ENCODE measurements at places on chromosomes 7 and 10.

GRCh38 chr7:134284952-134285351 lies 31.8 kb downstream of the SLC35B4 start:
- DNase-seq = no peak

DNA sequence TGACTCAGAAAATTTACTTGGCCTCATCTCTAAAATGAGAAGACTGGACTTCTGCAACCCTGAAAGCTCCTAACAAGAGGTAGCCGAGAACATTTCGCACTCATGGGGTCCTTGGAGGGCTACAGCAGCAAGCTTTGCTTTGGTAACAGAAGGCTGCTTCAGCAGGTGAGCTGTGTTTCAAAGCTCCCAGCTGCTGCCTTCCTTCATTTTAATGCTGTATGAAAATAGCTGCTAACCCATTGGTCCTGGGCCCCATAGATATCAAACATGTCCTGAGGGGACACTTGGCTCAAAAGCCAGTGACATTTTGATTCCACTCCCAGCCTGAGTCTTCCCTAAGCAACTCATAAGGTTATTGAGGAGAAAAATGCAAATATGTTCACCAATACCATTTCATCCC lies 14.3 kb upstream of the MALSU1 start:
- DNase-seq = no peak

DNA sequence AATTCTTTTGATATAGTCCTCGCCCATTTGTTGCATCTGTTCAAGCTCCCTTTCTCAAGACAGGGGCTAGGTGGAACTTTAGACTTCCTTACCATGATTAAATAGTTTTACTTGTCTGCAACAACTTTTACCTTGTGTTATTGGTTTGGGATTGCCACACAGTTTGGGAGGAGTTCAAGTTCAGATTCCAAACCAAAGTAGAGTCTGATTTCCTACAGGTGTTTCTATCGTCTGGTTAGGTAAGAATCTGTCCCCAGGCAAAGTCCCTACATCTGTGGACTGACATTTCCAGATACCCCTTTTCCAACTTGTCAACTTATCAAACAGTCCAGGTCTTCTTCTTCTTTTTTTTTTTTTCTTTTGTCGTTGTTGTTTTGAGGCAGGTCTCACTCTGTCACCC lies 93.1 kb downstream of the LRGUK start:
- DNase-seq = no peak

- DNase-seq = no peak
Observed at GRCh38 chr10:90602862-90603610, 254.8 kb downstream of the HTR7 start.

DNA sequence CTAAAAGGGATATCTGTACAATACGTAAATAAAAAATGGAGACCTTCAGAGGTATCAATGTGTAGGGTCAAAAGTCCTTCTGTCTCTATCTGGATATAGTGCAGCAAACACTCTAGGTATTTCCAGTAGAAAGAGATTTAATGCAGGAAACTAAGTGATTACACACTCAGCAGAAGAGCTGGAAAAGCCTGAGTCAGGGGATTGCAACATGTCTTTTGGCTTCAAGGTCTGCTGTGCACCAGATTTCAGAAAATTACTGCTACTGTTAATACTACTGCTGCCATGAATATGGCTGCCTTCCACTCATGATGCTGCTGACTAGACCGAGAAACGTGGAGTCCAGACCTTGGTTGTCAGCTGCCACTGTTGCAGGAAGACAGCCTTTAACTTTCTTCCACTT lies 94.9 kb upstream of the DLX6 start:
- DNase-seq = no peak

DNA sequence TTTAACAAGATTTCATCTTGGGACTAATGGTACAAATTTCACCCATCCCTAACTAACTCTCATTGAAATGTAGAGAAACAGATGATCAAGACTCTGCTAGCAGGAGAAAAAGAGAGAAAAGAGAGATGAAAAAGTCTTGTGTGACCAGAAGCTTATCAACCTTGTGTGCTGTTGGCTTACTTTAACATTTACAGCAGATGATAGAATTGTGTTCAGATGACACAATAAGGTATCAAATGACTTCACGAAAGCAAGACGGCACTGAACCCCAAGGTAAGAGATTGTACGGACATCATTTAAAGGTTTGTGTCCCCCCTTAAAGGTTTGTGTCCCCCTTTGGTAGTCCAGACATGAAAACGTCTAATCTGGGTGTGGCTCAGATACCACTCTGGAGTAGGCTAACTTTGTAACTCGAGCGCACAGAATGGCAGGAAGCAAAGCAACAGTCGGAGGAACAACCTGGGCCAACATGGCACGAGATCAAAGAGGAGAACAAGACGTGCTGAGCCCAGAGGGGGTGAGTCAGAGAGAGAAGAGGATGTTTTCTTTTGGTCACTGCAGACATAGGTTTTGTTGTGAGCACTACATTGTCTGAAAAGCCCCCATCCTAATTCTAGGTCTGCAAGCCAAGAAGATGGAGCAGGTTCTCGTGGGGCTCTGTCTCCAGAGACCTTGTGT lies 10.4 kb upstream of the LMBR1 start:
- DNase-seq = no peak

Measured in hepatic stellate cell (primary cell).